Activated CD8-positive, alpha-beta memory T cell treated with anti-CD3 and anti-CD28 coated beads for 48 hours (primary cell): ENCODE measurements at places on chromosomes 3 and 15.

GRCh38 chr3:55692957-55693558 lies 206.0 kb upstream of the WNT5A start:
- no peak for DNase-seq

DNA sequence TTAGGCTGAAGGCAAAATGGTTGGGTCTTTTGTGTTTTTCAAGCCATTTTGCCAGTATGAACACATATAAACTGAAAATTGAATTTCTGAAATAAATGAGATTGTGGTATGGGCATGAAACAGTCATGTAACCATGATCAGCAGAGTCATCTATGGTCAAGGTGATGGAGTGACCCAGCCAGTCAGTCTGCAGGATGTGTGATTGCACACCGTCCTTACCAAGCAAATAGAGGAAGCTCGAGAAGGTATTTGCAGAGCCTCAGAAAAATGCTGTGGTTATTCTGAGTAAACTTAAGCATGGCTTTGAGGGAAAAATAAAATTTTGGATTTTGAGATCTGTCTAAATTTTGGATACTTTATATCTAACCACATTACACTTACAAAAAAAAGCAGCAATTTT lies 95.9 kb upstream of the RNF7 start:
- no peak for DNase-seq

DNA sequence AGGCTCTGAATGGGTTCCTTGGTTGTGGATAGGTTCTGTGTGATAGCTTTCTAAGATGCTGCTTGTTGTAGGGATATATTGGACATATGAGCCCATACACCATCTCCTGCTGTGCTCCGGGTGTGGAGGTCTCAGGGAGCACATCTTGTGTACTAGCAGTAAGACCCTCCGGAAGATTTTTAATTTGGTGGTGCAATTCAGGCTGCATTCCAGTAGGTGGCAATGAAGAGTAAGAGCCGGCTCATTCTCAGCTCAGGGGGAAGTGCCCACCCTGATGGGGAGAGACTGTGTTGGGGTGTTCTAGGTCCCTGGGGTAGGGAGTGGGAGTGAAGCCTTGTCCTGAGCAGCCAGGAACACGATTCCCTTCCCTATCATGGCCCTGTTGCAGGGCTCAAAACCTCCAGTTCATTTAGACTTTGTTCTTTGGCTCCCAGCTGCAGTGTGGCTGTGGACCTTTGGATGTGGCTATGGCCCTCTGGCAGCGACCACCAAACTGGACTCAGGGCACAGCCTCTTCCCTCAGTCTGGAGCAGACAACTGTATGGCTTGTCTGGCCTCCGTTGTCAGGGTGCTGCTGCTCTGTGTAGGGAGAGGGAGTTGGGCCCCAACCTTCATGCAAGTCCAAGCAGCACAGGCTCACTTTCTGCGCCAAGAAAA lies 104.7 kb downstream of the UNC13C start:
- peak; percentile 0 for DNase-seq

- no peak for DNase-seq
These were observed 262.9 kb downstream of the ERC2 start for GRCh38 chr3:56205406-56205805.
